ENCODE measurements at places on chromosomes 4 and X.
A peak's percentile ranks its signal among the peaks of the same experiment; 100 is the strongest.

DNA sequence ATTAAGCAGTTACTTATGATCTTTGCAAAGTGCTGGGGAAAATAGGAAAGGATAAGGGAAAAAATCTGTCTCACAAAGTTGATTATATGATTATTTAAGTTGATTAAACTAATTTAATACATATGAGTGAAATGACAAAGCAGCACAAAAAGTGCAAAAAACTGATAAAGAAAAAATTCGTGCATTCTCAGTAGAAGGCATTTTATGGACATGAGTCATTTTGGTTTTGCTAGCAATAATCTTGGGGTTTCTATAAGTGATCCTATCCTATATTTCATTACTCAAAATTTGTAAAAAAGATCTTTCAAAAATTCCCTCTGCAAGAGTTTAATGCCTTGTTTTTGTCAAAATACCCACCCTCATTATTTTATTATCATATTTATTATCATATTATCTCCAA lies 224.2 kb upstream of the ANXA10 start:
- DNase-seq: no peak

GRCh38 chr4:73520821-73521220 lies 39.3 kb downstream of the AFM start:
- DNase-seq: no peak

- DNase-seq: no peak
Observed at GRCh38 chrX:46569621-46570020, 3.9 kb upstream of the CHST7 start.

- DNase-seq: no peak
Observed at GRCh38 chr4:123495530-123495929, 98.9 kb downstream of the SPRY1 start.

GRCh38 chr4:27685947-27686346 lies 825.3 kb downstream of the STIM2 start:
- no peak for DNase-seq

GRCh38 chr4:2359591-2360395 lies 58.7 kb downstream of the ZFYVE28 start:
- DNase-seq: no peak

GRCh38 chrX:107728371-107729099 lies 47.1 kb downstream of the TSC22D3 start:
- no peak for DNase-seq

- DNase-seq: no peak
Observed at GRCh38 chr4:155805016-155805415, 46.2 kb downstream of the GUCY1B1 start.

DNA sequence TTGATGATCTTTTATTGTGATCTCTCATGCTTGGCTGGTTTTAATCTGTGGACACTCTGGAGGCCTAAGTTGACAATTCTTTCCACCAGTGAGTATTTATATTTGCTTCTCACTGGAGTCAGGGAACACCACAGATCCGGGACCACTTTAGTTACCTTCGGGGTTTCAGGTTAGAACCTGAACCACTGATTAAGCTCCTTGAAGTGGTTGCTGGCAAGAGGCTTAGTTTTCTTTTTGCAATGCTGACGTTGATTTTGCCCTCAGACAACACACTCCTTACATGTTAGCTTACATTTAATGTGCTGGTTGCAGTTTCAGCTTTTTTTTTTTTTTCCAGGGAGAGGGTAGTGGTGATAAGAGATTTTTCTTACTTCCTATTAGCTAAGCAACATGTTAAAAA lies 10.5 kb upstream of the ZNF330 start:
- no peak for DNase-seq

DNA sequence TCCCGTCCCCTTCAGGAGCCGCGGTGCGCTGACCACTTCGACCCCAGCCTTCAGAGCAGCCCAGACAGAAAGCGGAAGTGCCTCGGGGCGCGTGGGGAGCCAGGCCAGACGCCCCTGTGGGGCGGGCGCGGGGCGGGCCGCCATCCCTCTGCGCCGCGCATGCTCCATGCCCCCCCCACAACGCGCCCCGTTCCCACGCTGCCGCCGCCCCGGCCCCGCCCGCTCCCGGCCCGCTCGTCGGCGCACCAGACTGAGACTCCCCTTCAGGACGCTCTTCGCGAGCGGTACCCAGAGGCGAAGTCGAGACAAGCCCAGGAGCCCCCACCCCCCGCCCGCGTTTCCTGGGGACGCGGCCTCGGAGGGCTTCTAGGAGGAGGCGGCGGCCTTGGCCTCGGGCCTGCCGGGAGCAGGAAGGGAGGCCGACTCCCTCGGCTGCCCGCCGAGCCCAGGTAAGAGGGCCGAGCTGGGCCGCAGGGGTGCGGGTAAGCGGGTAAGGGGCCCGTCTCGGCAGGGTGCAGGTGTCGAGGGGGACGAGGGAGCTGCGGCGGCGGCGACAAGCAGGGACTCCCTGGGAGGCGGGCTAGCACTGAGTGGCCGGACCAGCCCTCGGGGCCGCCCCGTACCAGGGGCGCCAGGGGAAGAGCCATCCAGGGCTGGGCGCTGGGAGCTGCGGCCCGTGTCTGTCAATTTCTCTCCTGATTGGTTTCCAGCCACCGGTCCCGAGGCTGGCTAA lies at the start of gene ZFP92:
Gene ZFP92, plus strand, starts transcription at position 218 of the 733 bp plus-strand sequence. CDS start 6,851 bp downstream, outside the sequence.
- no peak for DNase-seq

GRCh38 chrX:107678957-107679740 lies 50.8 kb downstream of the PRPS1 start:
- no peak for DNase-seq

GRCh38 chrX:110847334-110847733 lies 51.7 kb upstream of the CHRDL1 start:
- DNase-seq: peak; percentile 33

DNA sequence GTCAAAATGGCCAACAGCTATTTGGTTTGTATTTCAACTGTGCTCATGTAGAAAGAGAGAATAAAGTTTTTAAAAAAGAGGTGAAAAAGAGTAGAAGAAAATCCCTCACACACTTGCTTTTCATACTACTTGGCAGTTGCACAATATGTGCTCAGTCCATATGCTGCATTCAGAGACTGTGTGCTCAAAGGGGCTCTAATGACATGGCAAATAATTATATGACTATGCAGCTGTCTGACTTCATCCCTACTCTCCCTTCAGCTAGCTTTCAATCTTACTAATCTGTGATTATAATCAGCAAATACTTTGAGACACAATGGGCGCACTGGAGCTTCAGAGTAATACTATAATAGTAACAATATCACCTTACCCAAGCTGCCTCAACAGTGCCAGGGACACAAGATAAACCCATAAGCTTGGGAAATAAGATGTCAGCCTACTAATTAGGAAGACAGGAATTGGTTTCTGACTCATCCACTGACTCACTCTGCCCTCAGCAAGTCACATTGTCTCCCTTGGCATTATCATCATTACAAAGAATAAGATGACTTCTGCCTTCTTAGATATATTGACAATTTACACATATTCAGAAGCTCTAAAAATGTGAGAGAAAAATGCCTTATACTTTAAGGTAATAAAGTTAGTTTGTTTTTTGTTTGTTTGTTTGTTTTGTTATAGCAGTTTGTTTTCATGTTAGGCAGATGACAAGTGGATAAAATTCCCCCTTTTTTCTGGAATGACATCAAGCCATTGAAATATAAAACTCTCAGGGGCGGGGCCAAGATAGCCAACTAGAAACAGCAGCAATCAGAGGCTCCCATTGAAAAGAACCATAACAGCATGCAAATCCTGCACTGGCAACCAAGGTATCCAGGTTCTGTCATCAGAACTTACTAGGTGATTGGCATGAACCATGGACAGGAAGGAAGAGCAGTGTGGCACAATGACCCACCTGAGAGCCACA lies 311.6 kb downstream of the FAM133A start:
- DNase-seq: no peak

DNA sequence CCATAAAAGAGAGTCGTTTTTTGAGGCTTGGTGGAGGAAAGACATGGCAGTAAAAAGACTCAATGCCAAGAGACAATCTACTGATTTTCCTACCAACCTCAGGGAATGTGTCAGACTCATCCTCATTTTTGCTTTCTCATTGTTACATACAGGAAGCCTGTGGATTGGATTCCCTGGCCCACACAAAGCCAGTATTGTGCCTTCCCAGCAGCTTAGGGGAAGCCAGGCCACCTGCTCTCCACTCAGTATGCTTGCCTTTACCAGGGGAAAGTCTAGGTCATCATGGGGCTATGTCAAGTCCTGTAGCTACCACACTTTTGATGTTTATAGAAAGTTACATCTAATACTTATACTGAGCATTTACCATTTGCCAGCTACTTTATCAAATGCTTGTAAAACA lies 11.0 kb downstream of the BMX start:
- no peak for DNase-seq

- peak; percentile 7 for DNase-seq
Observed at GRCh38 chr4:75429208-75429607, 85.0 kb downstream of the RCHY1 start.

DNA sequence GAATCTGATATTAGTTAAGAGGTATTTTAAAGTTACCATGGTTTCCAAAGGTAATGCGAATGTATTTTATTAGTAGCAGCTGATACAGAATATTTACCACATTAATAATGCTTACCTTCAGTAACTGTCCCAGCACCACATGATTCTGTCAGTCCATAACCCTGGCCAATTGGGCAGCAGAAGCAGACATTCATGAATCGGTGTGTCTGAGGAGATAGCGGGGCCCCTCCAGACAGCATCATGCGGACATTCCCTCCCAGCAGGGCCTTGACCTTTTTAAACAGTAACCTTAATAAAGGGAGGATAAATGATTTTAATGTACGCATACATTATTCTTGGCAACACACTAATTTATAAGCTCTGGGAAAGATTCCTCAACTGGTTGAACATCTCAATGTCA lies 43.0 kb upstream of the KCNE5 start:
- no peak for DNase-seq

GRCh38 chr4:145066063-145066501 lies 31.9 kb downstream of the ANAPC10 start:
- no peak for DNase-seq

GRCh38 chr4:2261110-2261852 lies 628 bp downstream of the MXD4 start:
- peak; percentile 22 for DNase-seq

DNA sequence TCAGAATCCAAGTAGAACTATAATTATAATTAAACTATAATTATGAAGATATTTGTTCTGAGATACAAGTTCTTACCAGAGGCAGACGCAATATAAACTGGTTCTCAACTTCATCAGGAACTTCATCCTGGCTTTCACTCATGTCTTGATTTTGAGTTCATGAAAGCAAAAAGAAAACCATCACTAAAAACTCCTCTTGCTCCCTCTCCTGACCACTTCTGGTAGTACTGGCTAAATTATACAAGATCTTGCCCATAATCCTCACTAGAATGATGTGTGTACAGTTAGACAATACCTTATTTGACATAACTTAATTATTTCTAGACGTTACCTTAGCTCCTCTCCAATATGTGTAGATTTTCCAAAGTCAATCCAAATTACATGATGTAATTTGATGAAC lies 3.7 kb downstream of the TAF7L start:
- peak; percentile 6 for DNase-seq

GRCh38 chrX:14546190-14546589 lies 16.9 kb downstream of the GLRA2 start:
- no peak for DNase-seq

DNA sequence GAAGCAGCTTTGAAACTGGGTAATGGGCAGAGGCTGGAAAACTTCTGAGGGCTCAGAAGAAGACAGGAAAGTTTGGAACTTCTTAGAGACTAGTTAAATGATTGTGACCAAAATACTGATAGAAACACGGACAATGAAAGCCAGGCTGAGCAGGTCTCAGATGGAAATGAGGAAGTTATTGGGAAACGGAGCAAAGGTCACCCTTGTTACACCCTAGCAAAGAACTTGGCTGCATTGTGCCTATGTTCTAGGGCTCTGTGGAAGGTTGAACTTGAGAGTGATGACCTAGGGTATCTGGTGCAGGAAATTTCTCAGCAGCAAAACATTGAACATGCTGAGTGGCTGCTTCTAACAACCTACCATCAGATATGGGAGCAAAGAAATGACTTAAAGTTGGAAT lies 50.8 kb upstream of the FBXW7 start:
- DNase-seq: no peak

- DNase-seq: no peak
Observed at GRCh38 chr4:141391293-141391692, 170.6 kb downstream of the ZNF330 start.

- DNase-seq: no peak
Observed at GRCh38 chr4:26207631-26208030, 113.2 kb upstream of the RBPJ start.

DNA sequence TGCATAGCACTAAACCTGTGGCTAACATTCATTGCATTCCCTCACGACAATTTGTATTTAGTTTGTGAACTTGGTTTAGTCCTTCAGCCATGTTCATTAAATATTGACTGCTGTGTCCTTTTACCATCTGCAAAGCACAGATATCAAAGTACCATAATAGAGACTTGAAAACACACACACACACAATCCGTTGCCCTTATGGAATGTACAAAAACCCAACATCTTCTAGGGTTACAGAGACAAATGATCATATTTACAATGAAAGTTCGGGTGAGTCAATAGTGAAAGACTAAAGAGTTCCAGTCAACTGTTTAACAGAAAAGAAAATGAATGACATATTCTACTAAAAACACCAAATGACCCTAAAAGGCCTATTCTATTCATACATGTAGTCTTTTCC lies 50.8 kb upstream of the TXK start:
- no peak for DNase-seq

GRCh38 chr4:125744891-125745364 lies 430.2 kb downstream of the FAT4 start:
- DNase-seq: no peak

- DNase-seq: no peak
Observed at GRCh38 chrX:54048412-54048811, 4.1 kb upstream of the PHF8 start.

- no peak for DNase-seq
Observed at GRCh38 chrX:40106676-40107290, 9.0 kb upstream of the BCOR start.

GRCh38 chrX:437661-438390 lies 51.1 kb upstream of the PPP2R3B start:
- DNase-seq: no peak

DNA sequence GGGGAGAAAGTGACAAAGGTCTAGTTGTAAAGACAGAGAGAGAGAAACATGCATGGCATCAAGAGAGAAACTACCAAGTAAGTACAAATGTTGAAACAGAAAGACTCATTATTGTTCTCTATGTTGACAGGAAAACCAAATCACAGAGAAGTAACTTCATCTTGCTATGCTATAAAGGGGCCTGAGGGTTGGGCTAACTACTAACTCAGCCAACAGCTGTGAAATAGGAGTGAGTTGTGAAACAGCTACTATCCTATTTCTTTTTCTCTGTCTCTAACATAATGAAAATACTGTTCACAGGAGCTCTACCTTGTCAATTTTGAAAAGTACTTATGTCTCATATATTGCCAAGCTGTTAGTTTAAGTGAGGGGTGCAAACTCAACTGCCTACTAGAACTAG lies 65.0 kb downstream of the MTMR8 start:
- DNase-seq: no peak

- DNase-seq: no peak
Observed at GRCh38 chr4:69096111-69096656, at the start of gene UGT2B7. Gene UGT2B7, plus strand, starts transcription at chr4:69096474. Its CDS starts 47 bp downstream, at chr4:69096521.

DNA sequence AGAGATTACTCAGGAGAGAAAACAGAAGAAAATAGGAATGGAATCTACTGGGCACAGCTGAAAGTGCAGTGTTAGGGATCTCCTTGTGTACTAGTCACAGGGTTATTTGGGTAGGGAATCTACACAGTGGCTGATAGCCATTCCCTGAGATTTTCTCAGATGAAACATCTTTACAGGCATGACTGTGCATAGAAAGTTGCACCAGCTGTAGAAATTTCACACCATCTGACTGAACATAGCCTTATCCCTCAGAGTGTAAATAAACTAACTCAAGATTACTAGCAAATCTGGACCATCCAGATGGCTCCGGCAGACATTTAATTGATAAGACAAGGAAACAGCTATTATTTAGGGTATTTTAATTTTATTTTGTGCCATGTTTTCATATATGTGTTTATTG lies 2053.5 kb upstream of the TENM3 start:
- no peak for DNase-seq

All from NCI-H187 (cell line).